ENCODE measurements at places on chromosomes 5 and 9.

DNA sequence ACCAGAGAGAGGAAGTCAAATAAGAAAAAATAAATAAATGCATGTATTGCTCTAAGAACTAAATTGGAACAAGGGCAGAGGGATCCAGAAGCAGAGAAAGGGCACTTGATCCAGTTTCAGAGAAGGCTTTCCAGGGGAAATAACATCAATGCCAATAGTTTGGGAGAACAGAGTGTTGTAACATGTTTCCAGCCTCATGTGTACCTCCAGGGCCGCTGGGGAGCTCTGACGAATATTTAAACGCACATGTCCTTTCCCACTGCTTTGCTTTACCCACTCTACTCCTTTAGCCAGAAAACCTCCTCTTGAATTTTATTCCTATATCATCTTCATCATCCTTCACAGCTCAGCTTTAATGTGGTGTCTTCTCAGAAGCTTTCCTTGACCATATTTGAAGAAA, 233.7 kb downstream of the ENC1 start:
- no peak for DNase-seq

DNA sequence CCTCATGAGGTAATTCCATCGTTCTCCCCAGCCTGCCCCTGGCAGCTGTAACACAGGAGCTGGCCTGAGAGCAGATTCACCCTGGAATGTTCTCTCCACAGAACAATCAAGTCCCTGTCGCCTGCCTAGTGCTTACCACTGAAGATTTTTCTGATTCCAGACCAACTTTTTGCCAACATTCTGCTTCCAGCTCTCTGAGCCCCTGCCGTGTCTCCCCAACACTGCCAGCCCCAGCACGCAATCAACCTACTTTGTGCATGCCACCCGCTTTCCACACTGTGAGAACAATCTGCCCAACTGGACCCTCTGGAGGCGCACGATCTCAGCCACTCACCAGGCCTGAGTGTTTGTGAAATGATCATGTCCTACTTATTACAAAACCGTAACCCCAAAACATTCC, 62.6 kb downstream of the PSMB7 start:
- no peak for DNase-seq

GRCh38 chr5:83058726-83059125, 18.5 kb downstream of the TMEM167A start:
- no peak for DNase-seq

GRCh38 chr9:134863306-134863902, 17.2 kb upstream of the FCN2 start:
- DNase-seq, result no peak

- no peak for DNase-seq
Observed at GRCh38 chr9:123389070-123389469, 33.1 kb downstream of the CRB2 start.

DNA sequence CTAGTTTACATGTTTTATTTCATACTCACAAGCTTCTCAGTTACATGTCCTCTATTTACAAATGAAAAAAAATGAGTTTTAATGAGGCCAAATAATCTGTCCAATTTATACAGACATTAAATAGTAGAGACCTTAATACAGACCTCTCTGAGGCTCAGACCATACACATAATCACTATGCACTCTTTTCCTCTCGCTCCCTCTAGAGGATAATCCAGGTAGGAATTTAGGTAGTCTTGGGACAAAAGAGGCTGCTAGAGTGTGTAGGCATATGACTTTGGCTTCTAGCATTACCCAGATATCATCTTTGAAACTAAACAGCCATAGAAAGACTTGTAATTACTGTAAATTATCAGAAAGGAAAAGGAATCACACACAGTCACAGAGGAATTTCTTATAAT, 444.7 kb downstream of the HINT1 start:
- peak; percentile 85 for DNase-seq

- no peak for DNase-seq
Observed at GRCh38 chr9:122106576-122106975, 13.5 kb upstream of the TTLL11 start.

GRCh38 chr5:169296419-169297143, 4.4 kb downstream of the SLIT3 start:
- DNase-seq, result no peak

Data from NCI-H460 (cell line).